ENCODE measurements at places on chromosomes 6 and 20.

GRCh38 chr6:39908838-39909583, 25.3 kb downstream of the MOCS1 start:
- no peak for DNase-seq

GRCh38 chr20:12528591-12529041, 480.2 kb upstream of the SPTLC3 start:
- no peak for DNase-seq

DNA sequence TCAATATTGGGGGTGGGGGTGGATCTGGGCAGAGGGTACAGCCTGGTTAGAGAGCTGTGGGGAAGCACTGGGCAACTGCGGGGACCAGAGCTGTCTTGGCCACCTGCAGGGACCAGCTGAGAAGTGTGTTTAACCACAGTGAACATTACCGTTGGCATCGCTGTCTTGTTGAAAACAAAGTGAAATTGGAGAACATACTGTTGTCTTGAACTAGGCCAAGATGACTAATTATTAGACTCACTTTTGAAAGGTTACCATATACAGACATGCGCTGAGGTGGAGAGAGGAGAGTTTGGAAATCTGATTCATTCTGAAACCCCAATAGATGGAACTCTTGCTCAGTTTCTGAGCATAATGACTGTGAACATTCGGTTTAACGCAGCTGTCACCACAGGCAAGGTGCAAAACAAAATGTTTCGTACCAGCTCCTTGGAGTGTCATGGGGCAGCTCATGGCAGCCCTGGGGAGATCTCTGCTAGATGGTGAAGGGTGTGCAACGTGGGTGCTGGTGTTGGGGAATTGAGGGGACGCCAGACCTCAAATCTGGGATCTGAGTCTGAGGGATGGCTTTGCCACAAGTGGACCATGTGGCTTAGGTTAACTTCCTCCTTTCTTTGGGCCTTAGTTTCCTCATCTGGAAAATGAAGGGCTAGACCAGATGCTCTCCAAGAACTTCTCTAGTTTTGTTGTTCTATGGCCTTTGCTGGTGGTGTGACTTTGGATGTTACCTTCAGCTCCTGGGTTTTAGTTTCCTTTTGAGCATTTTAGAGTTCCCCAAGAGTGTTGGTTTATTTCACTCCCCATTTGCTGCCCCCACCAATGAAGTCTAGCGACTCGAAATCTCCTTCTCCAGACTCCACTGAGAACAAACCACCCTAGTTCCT, 24.6 kb upstream of the GTSF1L start:
- DNase-seq: no peak

DNA sequence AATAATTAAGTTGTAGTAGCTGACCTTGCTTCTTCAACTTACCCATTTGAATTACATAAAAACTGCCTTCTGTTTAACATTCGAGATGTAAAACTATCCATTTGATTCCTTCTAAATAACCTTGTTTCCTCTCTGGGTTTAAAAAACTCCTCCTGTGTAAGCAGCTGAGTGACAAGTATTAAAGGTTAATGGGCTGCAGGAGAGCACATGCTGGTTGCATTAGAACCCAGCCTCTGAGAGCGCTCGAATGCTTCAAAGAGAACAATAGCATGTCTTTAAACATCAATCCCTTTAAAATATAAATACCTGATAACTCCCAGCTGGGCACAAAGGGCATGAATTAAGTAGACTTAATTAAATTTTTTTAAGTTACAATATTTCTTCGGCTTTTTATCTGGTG, 215.8 kb downstream of the EYA4 start:
- DNase-seq: no peak

- no peak for DNase-seq
Measured at GRCh38 chr6:113290684-113291083, 566.5 kb upstream of the MARCKS start.

- no peak for DNase-seq
Measured at GRCh38 chr20:13676682-13677081, 38.0 kb upstream of the TASP1 start.

GRCh38 chr20:11626551-11626950, 291.1 kb upstream of the BTBD3 start:
- DNase-seq: no peak

DNA sequence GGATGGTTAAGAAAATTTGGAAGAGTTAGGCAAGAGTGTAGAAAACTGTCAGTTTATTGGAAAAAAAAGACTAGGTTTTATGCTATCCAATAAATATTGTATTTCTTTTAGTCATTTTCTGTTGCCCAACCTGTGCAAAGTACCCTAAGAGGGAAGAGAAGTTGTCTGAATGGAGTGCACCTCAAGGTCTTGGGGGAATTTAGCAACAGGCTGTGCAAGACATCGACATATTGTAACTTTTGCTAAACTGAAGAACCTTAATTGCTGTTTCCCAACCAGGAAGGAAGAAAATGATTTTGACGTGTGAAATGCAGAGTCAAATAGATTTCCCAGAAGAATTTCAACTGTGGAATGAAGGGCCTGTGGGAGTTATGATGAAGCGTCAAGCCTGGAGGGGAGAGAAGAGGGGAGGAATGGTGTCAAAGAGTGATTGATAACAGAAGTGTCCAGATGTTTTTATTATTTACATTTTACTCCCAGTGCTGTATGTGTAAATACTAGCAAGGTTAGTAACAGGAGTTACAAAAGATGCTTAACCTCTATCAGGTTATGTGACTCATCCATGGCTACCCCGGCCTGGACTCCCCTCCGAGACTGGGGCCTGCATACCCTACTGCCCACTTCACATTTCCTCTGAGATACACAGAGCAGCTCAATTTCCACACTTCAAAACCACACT, 246.8 kb downstream of the MYLK4 start:
- no peak for DNase-seq

- no peak for DNase-seq
Measured at GRCh38 chr6:22647719-22648118, 78.4 kb downstream of the HDGFL1 start.

GRCh38 chr6:42963179-42963854, 2.8 kb downstream of the GNMT start:
- no peak for DNase-seq

- no peak for DNase-seq
Measured at GRCh38 chr20:15843777-15844176, 729.5 kb downstream of the KIF16B start.

DNA sequence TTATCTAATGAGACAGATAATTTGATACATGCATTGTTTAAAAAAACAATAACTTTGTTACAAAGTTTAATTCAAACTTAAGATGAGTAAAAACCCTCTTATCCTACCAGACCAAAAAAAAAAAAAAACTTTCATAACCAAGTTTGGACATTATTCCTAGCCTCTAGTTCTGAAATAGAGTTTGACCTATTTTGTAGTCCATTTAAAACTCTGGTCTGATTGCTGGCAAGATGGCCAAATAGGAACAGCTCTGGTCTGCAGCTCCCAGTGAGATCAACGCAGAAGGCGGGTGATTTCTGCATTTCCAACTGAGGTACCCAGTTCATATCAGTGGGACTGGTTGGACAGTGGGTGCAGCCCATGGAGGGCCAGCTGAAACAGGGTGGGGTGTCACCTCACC, 125.9 kb downstream of the FRK start:
- no peak for DNase-seq

- DNase-seq: no peak
Measured at GRCh38 chr6:33437666-33438065, 16.7 kb upstream of the ZBTB9 start.

GRCh38 chr20:8507231-8507630, 375.2 kb downstream of the PLCB1 start:
- no peak for DNase-seq

DNA sequence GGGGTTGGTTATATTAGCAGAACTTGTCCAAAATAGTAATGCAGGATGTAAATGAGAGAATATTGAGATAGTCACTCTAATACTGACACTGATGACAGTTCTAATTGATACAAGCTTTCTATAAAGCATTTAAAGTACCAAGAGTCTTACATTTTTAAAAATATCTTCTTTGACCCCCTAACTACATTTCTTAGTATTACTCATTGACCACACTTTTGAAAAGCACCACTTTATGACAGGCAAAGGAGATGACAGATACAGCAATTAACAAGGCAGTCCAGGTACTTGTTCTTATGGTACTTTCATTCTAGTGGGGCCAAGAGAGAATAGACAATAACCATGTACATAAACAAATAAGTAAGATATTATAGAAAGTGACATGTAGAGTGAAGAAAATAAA, 139.4 kb upstream of the EYA4 start:
- no peak for DNase-seq

- no peak for DNase-seq
Measured at GRCh38 chr6:126118058-126118755, 131.9 kb downstream of the TRMT11 start.

DNA sequence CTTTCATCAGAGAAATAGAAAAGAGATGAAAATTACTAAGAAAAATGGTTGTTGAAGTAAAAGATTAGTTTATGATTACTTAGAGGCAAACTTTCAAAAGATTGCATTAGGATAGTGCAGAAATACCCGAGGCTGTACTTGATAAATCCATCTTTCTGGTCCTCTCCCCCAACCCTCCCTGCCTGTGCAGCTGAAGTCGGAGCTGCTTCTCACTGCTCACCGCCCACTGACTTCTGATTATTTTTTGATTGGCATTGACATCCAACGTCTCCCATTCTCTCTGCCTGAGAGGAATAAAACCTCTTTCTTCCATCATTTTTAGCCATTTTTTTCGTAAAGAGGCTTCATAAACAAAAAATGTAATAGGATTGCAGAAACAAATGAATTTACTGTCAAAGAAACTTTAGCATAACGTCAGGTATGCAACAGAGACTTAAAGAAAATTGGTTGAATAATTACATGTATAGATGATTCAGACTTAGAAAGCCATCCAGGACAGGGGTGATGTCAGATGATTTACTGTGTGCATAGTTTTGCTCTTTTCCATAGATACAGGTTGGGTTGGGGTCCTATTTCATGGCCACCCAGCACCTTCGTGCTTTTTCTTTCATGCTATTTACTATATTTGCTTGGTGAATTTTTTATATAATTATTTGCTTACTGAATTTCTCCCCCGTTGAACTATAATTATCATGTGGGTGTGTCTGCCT, 53.6 kb upstream of the EDN3 start:
- no peak for DNase-seq

- no peak for DNase-seq
Measured at GRCh38 chr20:1790386-1790785, 104.8 kb upstream of the SIRPA start.

- no peak for DNase-seq
Measured at GRCh38 chr6:12439296-12439695, 149.1 kb downstream of the EDN1 start.

DNA sequence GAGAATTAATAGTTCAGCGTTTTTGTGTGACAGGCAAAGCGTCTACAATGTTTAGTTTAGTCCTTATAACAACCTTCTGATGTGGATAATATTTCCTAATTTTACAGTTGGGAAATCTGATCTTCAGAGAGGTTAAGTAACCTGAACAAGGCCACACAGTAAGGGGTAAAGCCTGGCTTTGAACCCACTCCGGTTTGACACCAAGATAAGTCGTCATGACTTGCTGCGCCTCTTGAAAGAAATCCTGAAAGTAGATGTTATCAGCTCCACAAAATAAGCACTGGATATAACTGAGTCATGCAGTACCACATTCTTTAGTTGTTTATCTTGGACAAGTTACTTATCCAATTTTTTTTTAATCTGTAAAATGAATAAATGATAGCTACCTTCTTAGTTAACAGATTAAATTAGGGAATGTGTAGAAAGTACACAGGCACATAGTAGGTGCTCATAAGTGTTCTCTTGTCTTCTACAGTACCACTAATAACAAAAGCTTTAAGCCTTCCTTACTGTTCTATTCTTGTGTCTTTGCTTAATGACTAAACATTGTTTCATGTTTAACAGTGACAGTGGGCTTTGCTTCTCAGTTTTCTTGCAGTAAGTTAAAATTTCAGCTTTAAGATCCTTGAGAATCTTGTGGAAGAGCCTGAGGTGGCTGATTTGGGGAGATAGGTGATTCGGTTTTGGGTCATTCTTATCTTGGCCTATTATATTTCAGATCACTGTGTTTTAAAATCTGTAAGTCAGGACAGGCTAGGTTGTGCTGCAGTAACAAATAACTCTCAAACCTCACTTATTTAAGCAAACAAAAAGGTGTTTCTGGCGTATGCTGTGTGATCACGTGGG, 2.1 kb downstream of the HIVEP1 start:
- no peak for DNase-seq

DNA sequence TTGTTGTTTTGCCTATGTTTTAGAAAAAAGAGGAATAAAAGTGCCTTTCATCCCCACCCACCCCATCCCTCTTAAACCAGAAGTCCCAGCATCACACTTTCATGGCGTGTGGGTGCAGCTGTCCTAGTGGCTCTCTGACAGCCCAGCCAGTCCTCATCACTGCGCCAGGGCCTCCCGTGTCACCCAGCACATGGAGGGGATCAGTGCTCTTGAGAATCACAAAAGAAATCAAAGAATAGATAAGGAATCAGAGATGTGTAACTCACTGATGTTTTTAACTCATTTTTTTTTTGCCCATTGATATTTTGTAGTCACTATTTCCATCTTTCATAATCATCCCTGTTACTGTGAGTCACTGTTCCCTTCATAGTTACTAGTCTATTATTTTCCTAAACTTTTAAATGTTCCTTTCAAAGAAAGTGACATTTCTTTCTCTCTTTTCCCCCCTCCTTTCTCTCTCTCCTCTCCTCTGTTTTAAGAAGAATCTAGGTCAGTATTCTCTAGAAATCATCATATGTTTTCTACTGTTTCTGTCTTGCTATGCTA, 78.6 kb downstream of the AIG1 start:
- no peak for DNase-seq

DNA sequence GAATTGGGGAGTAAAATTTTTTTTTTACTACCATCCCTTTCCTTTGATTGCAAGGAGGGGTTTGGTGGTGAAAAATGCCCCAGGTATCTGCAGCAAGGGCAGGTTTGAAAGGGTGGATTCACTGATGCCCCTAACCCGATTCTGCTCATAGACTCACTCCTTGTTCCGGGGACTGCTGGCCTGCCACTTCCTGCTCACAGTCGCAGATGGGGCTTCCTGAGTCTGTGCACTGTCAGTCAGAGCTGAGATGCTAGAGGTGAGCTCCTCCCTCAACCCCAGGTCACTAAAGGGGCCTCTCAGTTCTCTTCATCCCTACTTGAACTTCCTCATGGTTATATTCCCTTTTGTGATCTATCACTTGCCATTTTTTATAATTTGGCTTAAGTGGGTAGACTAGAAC, 357.9 kb downstream of the FARS2 start:
- no peak for DNase-seq

- DNase-seq: no peak
Measured at GRCh38 chr6:122696079-122696478, 83.4 kb upstream of the FABP7 start.

- no peak for DNase-seq
Measured at GRCh38 chr6:43824703-43825064, 54.7 kb downstream of the VEGFA start.

GRCh38 chr6:45835721-45836437, 179.8 kb downstream of the CLIC5 start:
- no peak for DNase-seq
